ENCODE measurements at places on chromosomes 7 and 10.

- DNase-seq = no peak
Measured at GRCh38 chr10:6702030-6702429, 122.0 kb upstream of the PRKCQ start.

GRCh38 chr10:103443475-103444185 is 8.5 kb downstream of the CALHM2 start:
- no peak for DNase-seq

- no peak for DNase-seq
Measured at GRCh38 chr7:32618470-32618869, 123.2 kb downstream of the AVL9 start.

DNA sequence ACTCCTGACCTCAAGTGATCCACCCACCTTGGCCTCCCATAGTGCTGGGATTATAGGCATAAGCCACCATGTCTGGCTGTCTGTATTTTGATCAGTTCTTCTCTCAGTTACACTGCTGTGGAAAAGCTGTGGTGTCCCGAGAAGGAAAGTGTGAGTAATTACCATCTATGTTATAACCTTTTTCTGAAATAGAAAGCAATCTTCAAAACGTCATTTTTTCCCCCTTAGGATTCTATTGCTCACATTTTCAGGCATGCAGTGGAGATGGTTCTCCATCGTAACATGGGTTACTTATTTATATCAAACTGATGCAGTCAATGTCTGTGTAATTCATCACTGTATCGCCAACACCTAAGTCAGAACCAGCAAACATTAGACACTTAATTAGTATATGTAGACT is 103.5 kb upstream of the FAM3C start:
- no peak for DNase-seq

GRCh38 chr7:151725844-151726651 is 150.9 kb downstream of the PRKAG2 start:
- no peak for DNase-seq

DNA sequence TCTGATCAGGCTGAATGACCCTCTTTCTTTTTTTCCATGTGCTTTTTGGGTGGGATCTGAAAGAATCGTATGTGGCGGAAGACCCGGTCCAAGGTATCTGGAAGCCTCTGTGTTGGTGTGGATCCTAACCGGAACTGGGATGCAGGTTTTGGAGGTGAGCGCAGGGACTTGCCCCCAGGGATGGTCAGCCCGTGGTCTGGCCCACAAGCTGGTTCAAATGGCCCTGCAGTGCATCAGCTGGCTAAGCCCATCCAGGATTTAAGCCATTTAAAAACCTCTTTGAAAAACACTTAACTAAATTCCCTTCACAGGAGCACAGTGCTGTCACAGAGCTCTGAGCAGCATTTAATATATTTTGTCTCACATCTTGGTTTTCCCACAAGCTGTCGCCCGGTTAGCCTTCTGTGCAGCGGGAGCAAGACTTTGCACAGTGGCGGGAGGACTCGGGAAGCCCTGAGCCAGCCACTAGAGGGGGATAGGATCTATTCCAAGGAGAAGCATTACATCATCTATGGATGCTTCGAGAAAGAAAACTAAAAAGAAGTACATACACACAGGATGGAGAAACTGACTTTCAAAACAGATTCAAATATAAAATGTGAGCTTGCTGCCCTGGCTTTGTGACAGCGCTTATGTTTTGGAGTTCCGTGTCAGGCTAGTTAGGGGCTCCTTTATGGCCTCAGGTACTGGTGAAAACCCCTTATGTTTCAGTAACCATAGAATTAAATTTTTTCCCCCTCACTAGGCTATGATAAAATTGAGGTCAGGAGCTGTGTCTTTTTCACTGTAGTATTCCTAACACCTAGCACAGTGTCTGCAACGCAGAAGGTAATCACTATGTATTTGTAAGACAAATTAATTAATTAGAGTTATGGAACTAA is 11.3 kb downstream of the CPA2 start:
- peak; percentile 63 for DNase-seq

DNA sequence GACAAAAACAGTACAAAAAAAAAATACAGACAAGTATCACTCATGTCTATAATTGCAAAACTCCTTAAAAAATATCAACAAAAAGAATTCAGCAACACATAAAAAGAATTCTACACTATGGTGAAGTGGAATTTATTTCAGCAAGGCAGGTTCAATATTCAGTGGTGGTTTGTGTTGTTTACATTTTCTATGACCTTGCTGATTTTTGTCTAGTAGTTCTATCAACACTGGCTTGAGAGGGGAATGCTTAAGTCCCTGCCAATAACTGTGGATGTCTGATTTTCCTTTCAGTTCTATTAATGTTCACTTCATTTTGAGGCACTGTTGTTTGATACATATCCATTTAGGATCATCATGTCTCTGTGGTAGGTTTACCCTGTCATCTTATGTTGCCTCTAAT is 58.5 kb downstream of the CADPS2 start:
- no peak for DNase-seq

GRCh38 chr10:76981251-76981650 is 656.4 kb downstream of the KCNMA1 start:
- no peak for DNase-seq

GRCh38 chr10:128063736-128064107 is 62.5 kb downstream of the MKI67 start:
- DNase-seq = no peak

- DNase-seq = no peak
Measured at GRCh38 chr7:157301610-157302120, 35.1 kb upstream of the DNAJB6 start.

GRCh38 chr7:76356823-76357222 is 2.0 kb downstream of the YWHAG start:
- peak; percentile 40 for DNase-seq

DNA sequence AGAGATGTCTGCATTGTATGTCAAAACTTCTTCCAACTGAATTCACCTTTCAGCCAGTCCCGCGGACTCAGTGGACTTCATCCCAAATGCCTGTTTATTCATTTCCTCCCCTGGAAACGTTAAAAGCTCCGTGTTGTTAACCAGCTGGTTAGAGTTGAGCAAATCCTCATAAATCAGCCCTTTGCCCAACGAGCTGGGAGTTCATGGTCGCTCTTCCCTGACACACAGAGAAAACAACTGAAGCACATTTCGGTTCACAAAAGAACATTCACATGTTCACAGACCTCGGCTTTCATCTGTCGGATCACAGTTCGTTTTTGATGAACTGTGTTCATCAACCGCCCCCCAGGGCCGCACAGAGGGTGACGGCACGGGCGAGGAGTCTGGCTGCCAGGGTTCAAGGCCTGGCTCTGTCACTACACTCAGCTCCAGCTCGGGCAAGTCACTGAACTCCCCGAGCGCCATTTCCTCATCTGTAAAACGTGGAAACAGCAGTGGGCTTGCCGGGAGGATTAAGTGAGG is 62.6 kb downstream of the GLI3 start:
- DNase-seq = no peak

DNA sequence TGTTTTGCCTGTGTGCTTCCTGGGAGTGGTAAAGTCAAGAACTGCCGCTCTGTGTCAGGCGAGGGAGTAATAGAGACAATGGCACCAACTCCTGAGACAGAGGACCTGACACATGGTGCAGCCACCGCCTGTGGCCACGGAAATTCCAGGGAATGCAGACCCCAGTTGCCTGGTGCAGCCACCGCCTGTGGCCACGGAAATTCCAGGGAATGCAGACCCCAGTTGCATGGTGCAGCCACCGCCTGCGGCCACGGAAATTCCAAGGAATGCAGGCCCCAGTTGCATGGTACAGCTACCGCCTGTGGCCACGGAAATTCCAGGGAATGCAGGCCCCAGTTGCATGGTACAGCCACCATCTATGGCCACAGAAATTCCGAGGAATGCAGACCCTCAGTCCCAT is 8.7 kb downstream of the DIP2C start:
- no peak for DNase-seq

GRCh38 chr7:142883571-142884285 is 1.8 kb downstream of the TRPV6 start:
- DNase-seq = no peak

GRCh38 chr10:34966451-34966850 is 123.7 kb downstream of the CUL2 start:
- DNase-seq = peak; percentile 12

DNA sequence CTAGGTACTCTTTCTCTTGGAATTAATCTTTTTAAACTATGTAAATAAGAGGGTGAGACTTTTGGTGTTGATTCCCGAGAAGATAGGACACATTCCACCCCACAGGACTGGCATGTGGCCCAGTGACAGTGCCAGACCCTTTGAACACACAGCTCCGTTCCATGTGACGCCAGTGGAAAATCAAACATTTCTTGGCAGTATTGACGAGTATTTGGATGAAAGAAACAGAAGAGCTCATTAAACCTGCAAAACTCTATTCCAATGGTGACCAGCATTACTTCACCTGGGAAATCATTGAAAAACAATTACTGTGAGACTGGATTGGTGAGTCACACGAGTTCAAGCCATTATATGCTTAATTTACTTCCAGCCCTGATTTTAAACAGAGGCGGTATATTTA is 25.8 kb downstream of the AKR1E2 start:
- DNase-seq = no peak

GRCh38 chr7:10759120-10759519 is 214.6 kb upstream of the PHF14 start:
- no peak for DNase-seq

DNA sequence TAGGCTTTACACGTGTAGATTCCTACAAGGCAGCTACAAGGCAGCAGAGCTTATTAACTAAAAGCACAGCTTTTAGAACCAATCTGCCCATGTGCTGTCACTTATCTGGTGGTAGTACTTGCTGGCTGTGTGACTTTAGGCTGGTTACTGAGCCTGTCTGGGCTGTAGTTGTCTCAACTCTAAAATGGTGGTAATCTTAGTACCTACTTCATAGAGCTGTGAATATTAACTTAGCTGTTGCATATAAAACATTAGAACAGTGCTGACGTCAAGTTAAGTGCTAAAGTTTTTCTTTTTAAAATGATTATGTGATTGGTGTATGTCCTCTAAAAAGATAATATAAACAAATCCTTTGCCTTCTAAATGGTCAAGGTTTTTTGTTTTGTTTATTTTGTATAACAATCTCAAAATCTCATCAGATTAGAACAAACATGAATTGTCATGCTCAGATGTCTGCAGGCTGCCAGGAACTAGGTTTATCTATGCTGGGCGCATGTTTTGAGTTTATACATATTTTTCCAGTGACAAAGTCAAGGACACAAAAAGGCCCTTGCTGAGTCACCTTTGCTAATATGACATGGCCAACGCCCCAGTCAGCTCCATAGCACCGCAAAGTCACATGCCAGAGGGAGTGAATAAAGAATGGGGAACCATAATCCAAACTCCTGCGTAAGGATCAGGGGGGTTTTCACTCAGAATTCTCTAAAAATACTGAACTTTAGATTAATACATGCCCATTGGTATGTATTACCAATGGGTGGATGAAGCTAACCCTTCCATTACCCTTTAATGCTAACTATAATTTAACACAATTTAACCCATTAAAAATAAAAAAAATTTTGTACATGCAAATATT is 39.8 kb upstream of the ARL4A start:
- peak; percentile 85 for DNase-seq

GRCh38 chr7:104127204-104127603 is 80.6 kb downstream of the ORC5 start:
- no peak for DNase-seq

DNA sequence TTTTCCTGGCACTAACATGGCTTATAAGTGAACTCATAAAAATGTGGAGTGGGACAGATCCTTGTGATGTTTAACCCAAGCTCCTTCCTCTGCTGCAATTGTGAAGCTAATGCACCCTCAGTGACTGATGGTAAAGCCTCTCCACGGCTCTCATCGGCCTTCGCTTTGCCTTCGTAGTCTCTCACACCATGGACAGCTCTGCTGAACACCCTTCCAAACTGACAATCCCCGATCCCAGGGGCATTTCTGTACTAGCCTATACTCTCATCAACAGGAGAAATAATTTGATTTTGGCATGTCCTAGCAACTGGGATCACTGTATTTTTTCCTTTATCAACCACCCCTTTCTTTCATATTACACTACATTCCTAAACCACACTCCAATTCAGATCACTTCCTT is 6.1 kb downstream of the ZNF777 start:
- no peak for DNase-seq

GRCh38 chr7:48259463-48260280 is 88.4 kb downstream of the ABCA13 start:
- DNase-seq = no peak

GRCh38 chr10:27235706-27236105 is 4.9 kb downstream of the ACBD5 start:
- no peak for DNase-seq

GRCh38 chr7:85324145-85324799 is 137.4 kb upstream of the SEMA3D start:
- DNase-seq = no peak

DNA sequence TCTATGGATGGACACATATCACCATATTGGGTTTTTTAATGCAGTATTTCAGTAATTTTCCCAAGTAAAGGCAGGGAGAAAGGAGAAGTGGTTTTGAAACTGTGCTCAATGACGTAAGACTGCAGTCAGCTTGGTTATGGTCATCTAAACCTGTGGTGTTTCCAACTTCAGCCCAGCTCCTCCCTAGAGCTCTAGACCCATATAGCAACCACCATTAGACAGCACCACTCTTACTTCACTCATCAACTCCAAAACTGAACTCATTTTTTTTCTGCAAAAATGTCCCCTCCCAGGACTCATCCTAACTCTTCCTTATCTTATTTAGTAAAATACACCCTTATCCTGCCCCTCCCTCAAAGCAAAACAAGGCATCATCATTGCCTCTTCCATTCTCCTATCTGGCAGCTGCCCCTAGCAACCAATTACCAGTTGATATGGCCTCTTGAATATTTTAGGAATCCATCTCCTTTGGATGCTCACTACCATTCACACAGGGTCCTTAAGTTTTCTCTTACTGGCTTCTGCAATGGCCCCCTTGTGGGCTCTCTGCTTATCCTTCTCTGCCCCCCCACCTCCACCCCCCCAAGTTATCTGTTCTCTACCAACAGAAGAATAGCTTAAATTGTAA is 1.5 kb upstream of the RALA start:
- DNase-seq = peak; percentile 52

DNA sequence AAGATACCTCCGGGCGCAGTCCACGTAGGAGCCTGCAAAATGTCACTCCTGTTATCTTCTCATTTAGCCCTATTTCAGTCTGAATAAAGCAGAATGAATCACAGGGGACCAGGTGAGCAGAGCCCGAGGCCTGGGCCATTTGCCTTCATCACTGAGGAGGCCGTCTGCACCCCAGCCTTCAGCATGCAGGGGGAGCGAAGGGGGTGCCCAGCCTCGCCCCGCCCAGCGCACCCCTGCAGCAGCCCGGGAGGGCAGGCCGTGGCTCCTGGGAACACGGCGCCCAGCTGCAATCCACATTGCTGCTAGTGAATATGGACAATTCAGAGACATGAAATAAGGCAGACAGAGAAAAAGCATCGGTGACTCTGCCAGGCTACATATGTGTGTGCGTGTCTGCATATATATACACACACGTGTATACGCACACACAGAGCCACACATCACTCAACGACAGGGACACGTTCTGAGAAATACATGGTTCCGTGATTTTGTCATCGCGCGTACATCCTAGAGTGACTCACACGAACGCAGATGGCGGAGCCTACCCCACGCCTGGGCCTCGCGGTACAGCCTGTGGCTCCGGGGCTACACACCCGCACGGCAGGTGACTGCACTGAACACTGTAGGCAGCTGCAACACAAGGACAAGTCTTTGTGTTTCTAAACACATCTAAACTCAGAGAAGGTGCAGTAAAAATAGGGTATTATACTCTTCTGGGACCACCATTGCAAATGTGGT is 15.2 kb upstream of the ELFN1 start:
- no peak for DNase-seq

GRCh38 chr10:57624066-57624465 is 643.6 kb downstream of the IPMK start:
- DNase-seq = no peak

GRCh38 chr7:50534690-50535290 is 30.4 kb downstream of the DDC start:
- DNase-seq = peak; percentile 97

All from EL (cell line).